ENCODE measurements at places on chromosomes 4 and X. TPM values are rescaled to one million over a fixed set of nuclear protein-coding genes. Genes with fewer than 3 reads are reported as not detected.

- no peak for DNase-seq
Observed at GRCh38 chrX:38856670-38857265, 55.5 kb downstream of the MID1IP1 start.

LRIT3 gene
- 0.23 TPM for polyA plus RNA-seq

DNA sequence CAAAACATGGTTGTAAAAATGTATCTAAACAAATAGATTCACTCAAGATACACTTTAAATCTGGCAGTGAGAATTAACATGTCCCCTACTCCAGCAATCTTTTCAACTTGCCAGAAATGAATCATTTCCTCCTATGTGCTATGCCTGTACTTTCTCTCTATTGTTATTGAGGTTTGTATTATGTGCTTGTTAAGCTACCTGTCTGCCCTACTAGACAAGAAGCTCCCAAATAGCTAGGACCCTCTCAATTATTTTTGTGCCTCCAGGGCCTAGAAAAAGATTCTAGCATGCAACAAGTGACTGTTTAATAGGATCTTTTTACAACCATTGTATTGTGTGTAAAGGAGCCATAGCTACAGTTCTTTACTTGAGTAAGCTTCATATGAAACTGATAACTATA is 3.5 kb upstream of the SAP30 start:
- DNase-seq, result no peak

SPANXN3 gene
- not detected for polyA plus RNA-seq

GRCh38 chrX:3351276-3351675 is 4.8 kb upstream of the MXRA5 start:
- no peak for DNase-seq

CHM gene
- 23.7 TPM for polyA plus RNA-seq

GRCh38 chr4:6840062-6840976 is 57.8 kb downstream of the KIAA0232 start:
- DNase-seq, result no peak

DNA sequence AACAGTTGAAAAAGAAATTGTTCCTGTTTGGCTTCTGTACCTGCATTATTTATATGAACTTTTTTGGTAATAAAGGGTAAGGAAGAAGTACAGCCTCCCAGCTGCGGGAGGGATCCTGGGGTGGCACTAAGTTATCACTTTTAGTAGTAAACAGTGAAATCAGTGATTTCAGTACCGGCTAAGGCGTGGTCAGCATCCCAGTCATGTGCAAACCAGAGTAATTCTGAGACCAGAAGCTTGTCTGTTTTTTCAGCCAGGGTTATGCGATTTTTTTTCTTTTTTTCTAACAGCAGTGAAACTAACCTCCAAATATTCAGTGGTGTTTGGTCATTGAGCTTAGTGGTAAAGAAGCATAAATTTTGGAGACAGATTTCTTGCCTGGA is 3.3 kb downstream of the EGF start:
- DNase-seq, result no peak

DNA sequence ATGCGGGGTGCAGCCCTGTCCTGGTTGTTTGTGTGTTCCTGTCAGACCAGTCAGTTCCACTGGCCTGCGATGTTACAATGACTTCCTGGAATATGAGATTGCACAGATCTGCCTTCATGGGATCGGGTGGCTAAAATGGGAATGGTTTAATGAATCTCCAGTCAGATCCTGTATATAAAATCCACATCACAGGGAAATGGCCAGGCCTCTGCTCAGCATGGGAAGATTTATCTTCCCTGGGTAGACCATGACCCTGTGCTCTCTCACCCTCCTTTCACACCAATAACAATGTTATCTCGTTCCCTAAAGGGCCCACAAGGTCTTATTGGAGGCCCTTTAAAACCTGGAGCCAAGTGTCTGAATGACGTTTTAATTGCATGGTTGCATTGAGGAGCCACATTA is 307.4 kb downstream of the RAB28 start:
- DNase-seq, result no peak

SSX2 gene
- not detected for polyA plus RNA-seq

MGAT4D gene
- not detected for polyA plus RNA-seq

DNA sequence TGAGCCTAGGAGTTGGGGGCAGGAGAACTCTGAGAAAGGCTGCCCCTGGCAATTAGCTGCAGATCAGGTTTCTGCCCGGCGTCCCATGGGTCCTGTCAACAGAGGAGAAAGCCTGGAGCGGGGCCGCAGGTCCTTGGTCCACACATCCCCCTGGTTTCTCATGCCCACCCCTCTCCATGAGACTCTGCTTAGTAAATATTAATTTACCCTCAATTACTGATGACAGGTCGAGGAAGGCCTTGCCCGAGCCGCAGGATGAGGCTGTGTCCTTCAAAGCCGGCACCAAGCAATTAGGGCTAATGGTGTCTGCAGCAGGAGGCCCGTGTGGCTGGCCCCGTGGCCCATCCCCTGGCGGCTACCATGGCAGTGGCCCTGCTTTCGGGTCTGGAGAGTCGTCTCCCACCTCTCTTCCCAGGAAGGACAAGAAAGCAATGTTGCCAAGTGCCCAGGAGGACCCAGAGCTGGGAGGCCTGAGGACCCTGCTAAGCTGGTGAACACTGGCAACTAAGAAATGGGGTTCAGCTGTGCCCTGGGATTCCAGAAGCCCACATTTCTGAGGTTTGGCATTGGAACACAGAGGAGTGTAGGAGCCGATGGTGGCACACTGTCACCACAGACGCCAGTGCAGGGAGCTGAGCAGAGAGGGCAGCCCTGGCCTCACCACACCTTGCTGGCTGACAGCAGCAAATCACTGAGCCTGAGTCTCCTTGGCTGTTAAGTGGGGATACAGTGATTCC is 114.6 kb downstream of the CPZ start:
- no peak for DNase-seq

GRCh38 chr4:186502231-186502630 is 53.1 kb downstream of the MTNR1A start:
- no peak for DNase-seq

DUX4 gene
- 0.25 TPM for polyA plus RNA-seq
